ENCODE measurements at places on chromosomes 1 and 21. TPM values are rescaled to one million over a fixed set of nuclear protein-coding genes. Genes with fewer than 3 reads are reported as not detected.

GRCh38 chr21:43588957-43589356 is 70.3 kb downstream of the HSF2BP start:
- peak; percentile 71 for DNase-seq

DNA sequence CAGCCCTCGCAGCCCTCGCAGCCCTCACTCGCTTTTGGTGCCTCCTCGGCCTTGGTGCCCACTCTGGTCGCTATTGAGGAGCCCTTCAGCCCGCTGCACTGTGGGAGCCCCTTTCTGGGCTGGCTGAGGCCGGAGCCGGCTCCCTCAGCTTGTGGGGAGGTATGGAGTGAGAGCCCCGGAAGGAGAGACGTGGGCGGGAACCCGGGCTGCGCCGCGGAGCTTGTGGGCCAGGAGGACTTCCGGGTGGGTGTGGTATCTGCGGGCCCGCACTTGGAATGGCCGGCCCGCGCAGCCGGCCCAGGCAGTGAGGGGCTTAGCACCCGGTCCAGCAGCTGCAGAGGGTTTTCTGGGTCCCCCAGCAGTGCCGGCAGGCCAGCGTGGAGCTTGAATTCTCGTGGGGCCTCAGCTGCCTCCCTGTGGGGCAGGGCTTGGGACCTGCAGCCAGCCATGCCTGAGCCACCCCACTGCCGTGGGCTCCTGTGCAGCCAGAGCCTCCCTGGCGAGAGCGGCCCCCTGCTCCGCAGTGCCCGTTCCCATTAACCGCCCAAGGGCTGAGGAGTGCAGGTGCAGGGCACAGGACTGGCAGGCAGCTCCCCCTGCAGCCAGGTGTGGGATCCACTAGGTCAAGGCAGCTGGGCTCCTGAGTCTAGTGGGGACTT is 9.9 kb upstream of the CFHR2 start:
- no peak for DNase-seq

DNA sequence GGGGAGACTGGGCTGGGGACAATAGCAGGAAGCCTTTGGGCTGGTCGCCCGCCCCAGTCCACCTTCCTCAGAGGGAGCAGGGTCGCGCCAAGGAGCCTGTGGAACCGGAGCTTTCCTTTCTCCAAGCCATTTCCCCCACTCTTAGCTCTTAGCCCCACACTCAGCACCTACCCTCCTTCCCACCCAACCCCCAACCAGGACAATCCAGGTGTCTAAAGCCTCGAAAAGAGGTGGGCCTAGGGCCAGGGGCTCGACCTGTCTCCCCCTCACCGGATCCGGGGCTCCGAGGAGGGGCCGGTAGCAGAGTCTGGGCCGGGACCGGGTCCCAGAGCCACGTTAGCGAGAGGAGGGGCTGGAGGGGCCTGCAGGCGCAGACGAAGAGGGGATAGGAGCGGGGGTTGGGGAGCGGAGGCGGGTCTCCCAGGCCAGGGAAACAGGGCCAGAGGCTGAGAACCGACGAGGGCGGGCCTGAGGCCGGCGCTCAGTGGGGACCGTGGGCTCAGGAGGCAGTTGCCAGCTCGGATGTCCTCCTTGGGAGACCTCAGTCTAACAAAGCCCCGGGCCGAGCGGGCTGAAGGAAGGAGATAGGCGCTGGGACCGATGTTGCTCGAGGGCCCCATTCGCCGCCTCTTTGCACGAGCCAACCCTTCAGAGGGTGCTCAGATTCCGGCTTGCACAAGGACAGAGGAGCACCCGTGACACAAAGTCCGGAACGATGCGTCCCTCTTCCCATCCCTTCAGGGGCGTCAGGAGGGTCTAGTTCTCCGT is 943 bp downstream of the SEMA6C start:
- DNase-seq, result no peak

Gene SUSD4
- polyA plus RNA-seq, result 2.1 TPM

- no peak for DNase-seq
These were observed 37.4 kb downstream of the CC2D1B start for GRCh38 chr1:52328615-52329014.

- DNase-seq, result peak; percentile 56
These were observed 33.2 kb downstream of the NHLH2 start for GRCh38 chr1:115807723-115808122.

Gene KMO
- polyA plus RNA-seq, result 0.55 TPM

DNA sequence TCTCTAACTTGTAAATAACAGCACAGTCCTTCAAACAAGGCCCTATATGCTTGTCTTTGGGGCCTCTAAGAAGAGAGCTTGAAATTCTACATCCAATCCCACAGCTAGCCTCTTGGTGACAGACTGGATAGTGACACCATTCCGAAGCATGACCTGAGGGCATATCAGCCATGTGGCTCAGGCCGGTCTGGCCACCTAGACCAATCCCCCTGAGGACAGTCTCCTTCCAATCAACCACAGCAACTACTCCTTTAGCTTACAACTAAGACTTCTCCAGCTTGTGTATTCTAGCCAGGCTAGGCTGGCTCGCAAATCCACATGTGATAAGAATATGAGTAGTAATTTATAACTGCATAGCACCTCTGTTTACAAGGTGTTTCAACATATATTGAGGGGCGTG is 14.0 kb downstream of the BCAR3 start:
- DNase-seq, result peak; percentile 43

GRCh38 chr1:63743781-63744180 is 30.0 kb upstream of the ROR1 start:
- no peak for DNase-seq

DNA sequence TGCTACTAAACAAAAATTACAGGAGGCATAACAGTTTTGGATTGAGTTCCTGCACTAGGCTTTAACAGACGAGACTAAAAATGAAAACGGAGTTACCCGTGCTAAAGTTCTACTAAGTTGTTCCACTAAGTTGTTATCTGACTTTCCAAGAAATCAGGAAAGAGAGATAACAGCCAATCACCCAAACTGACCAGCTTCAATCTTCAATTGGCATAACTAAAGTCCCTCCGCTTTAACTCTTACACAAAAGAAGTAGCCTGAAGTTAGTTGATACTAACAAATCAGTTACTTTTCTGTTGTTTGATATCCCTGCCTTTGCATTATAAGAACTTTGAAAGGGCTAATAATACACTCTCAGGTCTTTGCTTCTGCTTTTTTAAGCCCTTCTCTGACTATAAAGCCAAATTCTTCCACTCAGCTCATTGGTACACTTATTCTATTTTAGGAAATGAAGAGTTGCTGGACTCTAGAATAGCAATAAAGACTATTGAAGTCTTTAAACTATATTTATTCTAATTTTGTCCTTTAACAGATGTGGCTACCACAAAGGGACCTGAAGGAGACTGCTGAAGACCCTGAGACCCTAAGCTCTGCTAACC is 61.3 kb downstream of the TESK2 start:
- no peak for DNase-seq

DNA sequence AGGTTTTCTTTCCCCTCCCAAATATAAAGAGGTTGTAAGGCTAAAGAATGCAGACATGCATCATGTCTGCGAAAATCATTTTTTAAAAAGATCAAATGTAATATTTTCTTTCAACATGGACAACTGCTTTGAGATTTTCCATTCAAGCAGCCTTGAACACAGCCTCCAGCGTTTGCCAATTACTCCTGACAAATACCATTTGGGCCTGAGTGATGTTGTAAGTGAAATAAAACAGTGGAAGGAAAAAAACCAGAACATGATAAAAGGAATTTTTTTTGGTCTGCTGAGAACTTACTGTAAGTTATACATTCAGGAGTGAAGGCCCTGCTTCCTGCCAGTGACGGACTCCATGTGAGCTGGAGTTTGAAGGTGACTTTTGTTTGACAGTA is 37.2 kb downstream of the SETD4 start:
- no peak for DNase-seq

- no peak for DNase-seq
These were observed 142.4 kb downstream of the APP start for GRCh38 chr21:26028183-26028582.

DNA sequence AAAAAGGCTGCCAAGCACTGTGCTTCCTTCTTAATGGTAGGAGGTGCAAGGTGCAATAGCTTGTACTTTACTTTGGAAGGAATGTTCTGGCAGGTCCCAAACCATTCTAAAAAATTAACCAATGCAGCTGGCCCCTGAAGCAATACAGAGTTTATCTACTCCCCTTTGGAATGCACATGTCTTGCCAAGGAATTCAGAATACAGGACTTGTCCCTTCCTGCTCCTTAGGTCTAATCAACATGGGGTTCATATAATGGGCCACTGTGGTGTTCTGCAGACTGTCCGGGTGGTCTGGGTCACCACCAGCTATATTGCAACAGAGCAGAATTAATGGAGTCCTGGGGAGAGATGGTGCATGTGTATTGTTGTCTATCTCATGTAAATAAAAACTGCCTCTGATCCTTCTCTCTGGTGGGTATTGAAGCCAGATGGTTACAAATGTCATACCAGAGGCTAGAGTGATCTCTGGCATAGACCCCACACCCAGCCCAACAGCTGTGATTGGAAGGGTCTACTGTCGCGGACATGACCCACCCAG is 112.8 kb downstream of the RIPK4 start:
- no peak for DNase-seq

Gene HSPA6
- polyA plus RNA-seq, result 0.46 TPM

Gene RBP7
- 3.3 TPM for polyA plus RNA-seq

Gene ATP6V1G3
- not detected for polyA plus RNA-seq

- peak; percentile 74 for DNase-seq
These were observed 3.4 kb upstream of the CASQ2 start for GRCh38 chr1:115771847-115772457.

Gene PYHIN1
- polyA plus RNA-seq, result 1.5 TPM

GRCh38 chr1:153577624-153578051 is 12.0 kb upstream of the S100A2 start:
- DNase-seq, result no peak

Gene FCN3
- 0.13 TPM for polyA plus RNA-seq

GRCh38 chr21:29656504-29657239 is 283.1 kb downstream of the GRIK1 start:
- DNase-seq, result no peak

Gene OR2L13
- polyA plus RNA-seq, result 0.09 TPM

DNA sequence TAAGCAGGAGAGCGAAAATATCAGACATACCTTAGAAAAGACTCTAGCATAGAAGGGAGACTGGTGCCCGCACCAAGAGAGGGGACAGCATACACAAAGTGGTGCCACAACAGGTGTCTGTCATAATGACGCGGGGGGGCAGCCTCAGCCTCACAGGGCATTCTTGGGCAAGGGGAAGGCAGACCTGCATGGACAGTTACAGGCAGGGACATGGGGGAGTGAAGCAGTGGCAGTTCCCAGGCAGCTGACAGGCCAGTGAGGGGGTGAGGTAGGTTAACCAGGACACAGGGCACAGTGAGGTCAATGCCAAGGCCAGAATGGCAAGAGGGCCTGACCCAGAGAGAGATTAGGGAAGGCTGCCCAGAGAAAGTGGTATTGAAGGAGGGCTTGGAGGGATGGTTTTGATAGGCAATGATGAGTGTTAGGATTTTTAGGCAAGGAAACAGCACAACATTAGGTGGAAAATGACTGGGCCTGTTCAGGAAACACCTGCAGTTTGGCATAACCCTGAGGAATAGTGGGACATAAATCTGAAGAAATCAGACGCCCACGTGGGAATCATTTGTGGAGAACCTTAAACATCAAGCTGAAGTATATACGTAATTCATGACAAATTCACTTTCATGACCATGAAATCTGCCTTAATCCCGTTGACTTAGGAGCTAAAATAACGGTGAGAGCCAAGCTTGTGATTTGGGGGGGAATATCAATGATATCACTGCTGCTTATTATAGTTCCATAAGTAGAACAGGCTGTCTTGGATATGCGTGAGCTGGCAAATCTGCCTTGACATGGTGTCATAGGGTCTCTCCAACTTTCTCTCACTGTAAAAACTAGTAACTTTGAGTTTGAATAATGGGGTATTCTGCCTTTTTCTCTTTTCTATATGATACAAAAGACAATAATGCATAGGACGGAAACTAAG is 8.9 kb downstream of the PTPN14 start:
- no peak for DNase-seq

DNA sequence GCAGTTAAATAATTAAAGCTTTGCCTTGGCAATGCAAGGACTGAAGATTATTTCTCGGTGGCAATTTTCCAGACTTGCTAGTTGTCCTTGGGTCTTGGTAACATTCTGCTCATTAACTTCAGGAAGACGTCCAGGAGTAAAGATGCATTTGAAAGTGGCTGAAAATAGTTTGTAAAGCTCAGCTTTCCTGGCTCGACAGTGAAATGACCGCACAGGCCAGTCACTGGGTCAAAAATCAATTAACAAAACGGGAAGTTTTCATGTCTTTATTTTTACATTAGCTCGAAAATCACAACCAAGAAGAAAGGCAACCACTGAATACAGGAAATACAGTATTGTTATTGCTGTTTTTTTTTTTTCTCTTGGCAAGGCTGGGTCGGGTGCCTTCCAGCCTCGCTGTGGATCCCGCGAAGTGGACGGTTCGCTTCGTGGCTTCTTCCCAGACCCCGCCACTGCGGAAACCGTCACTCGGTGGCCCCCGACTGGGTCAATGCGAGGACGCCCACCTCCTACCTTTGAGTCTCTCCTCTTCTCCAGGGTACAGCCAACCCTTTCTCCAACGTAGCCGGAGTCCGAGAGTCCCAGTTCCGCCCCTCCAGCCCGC is 479 bp upstream of the SNX7 start:
- DNase-seq, result no peak

DNA sequence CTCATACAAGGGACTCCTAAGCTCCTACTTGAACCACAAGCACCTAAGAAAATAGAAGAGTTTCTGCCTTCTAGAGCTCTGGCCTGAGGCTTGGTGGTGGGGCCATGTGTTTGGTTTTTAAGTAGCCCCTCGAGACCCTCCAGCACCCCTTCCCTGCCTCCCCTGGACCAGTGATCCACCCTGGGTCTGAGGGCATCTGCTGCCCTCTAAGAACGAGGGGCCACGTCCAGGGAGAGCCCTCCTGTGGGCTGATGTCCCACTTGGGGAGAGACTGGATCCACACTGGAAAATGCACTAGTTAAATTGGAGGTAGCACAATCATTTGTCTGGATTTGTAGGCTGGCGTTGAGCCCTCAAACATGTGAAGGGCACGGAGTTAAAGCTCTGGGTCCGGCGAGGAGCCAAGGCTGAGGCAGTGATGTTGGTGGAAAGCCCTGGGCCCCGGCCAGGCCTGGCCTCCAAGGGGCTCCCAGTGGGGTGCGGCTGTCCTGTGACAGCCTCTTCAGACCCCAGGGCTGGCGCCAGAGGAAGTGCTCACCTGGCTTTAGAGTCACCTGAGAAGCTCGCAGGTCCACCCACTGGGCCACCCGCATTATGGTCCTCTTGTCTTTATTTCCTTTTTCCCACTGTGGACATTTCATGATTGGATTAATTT is 65.2 kb downstream of the SLC37A1 start:
- no peak for DNase-seq

GRCh38 chr1:76492752-76493430 is 374.4 kb upstream of the ST6GALNAC5 start:
- peak; percentile 18 for DNase-seq

Gene C1orf216
- 6.7 TPM for polyA plus RNA-seq

DNA sequence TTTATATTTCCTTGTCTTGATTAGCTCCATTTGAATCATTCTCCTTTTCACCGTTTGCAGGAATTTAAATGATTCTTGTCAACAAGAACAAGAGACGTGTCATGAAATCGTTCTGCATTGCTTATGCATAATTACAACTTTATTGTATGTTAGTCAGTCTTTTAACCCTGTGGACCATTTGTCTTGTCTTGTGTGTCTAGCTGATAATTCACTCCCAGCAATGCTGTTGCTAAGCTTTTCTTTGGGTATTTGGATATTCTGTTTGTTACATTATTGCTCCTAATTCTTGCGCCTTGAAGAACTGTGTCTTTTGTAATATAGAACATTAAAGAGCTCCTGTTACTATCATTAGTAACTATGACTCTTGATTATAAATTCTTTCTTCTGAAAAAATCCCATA is 311.9 kb downstream of the RYR2 start:
- DNase-seq, result no peak

Gene MPZL1
- polyA plus RNA-seq, result 105 TPM

GRCh38 chr21:33203371-33203724 is 26.4 kb upstream of the IFNAR2 start:
- no peak for DNase-seq

Gene CCDC27
- polyA plus RNA-seq, result 0.03 TPM

Measured in large intestine (tissue), 12 donors.